Activated CD8-positive, alpha-beta memory T cell treated with anti-CD3 and anti-CD28 coated beads for 1 hour (primary cell): ENCODE measurements at places on chromosomes 2 and 18.

GRCh38 chr2:239640676-239641578 is 240.1 kb upstream of the HDAC4 start:
- DNase-seq = no peak

GRCh38 chr2:217973008-217973787 is 29.6 kb downstream of the TNS1 start:
- no peak for DNase-seq

DNA sequence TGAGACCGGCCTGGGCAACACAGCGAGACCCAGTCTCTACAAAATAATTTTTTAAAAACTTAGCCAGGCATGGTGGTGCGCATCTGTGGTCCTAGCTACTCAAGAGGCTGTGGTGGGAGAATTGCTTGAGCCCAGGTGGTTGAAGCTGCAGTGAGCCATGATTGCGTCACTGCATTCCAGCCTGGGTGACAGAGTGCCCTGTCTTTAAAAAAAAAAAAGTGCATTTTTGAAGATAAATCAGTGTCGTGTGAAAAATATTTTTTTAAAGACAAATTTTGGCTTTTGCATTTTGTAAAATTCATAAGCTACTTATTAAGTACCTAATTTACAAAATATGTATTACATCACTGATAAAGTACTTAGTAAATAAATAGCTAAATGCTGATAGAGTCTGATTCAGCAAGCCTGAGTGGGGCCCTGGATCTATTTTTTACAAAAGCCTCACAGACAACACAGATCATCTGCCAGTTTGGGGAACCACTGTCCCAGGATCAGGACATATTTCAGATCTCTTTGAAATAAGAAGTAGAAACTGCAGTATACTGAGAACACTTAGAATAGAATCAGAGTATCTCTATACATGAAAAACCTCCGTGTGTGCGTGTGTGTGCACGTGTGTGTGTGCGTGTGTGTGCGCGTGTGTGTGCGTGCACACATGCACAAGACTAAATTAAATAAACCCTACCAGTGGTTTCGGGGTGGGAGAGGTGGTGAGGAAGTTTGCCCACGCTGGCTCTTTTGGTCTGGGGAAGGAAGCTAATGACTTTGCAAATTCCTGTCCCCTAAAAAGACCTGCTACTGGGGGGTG is 61.6 kb downstream of the AAK1 start:
- DNase-seq = no peak

- DNase-seq = peak; percentile 36
Observed at GRCh38 chr18:4106407-4107033, 348.6 kb downstream of the DLGAP1 start.

GRCh38 chr18:74370115-74370514 is 54.5 kb downstream of the C18orf63 start:
- DNase-seq = no peak

GRCh38 chr2:10471955-10472354 is 23.8 kb upstream of the ODC1 start:
- DNase-seq = no peak

- DNase-seq = no peak
Observed at GRCh38 chr2:28134262-28134812, 243.8 kb downstream of the BABAM2 start.

DNA sequence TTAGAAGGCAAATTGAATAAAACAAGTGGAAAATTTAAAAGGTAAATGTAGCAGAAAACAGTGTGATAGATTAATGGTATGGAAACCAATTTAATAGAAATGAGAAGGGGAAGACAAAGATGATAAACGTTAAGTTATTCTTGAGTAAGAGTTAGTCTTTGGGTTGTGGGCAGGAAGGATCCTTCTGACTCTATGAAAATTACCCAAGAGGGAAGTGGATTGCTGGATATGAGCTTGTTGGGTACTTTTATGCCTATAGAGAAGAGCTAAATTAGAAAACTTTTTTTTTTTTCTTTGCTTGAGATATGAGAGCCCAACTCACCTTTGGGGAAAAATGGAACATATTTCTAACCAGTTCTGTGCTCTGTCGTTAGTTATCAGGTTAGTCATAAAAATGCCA is 144.0 kb downstream of the LDLRAD4 start:
- DNase-seq = no peak

- no peak for DNase-seq
Observed at GRCh38 chr2:68516051-68516955, 48.9 kb downstream of the APLF start.

GRCh38 chr2:188204824-188205223 is 86.8 kb upstream of the GULP1 start:
- DNase-seq = no peak

DNA sequence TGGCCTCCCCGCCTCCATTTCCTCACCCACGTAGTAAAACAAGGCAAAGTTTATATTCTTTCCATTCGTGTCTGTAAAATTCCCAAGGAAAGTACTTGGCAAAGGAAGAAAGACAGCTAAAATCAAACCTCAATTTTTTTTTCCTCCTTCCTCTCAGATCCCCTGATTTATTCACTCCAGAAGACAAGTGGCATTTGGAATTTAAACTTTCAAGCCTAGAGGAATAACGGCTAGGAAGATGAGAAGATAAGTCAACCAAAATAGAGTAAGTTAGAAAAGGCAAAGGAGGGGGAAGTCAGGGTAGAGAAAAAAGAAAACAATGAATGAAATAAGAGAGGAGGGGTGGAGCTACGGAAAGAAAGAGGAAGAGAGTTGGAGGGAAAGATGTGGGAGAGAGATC is 198.9 kb upstream of the PIK3C3 start:
- DNase-seq = no peak

GRCh38 chr2:59733970-59734369 is 819.5 kb downstream of the BCL11A start:
- DNase-seq = no peak

GRCh38 chr18:22391407-22392345 is 26.0 kb downstream of the CTAGE1 start:
- peak; percentile 18 for DNase-seq

- no peak for DNase-seq
Observed at GRCh38 chr2:241637795-241638660, 535 bp downstream of the ATG4B start.

GRCh38 chr2:197500503-197501131 is 438 bp downstream of the HSPE1 start:
- DNase-seq = no peak
